SK-N-SH (cell line): ENCODE measurements at places on chromosomes 7 and 10. TPM values are rescaled to one million over a fixed set of nuclear protein-coding genes. Genes with fewer than 3 reads are reported as not detected.

DNA sequence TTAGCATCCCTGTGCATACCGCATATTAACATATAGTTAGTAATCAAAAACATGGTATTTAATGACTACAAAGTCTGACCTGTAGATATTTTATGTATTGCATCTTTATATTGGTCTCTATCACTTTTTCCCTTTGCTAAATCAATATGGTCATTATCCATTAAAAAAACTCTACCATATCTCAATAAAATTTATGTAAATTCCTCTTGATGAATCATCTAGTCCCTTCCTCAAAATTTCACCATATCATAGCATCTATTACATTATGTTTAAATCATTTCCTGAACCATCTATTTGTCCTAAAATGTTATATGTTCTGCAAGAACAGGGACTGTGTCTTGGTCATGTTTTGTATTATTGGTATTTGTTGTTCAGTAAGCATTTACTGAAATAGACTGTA lies 7.7 kb upstream of the ING3 start:
- H3K4me1 ChIP-seq: no peaks in the 10 kb centered on the region; the same call in 1 of the 2 replicates
- H3K27me3 ChIP-seq: peaks cover 11% of the 10 kb centered on the region; the same call in 1 of the 2 replicates
- no peak for DNase-seq
- H3K4me3 ChIP-seq: no peak overlapping the region
- H3K27ac ChIP-seq: no peak overlapping the region

- H3K4me1 ChIP-seq: peaks cover 6% of the 10 kb centered on the region
- no peak overlapping the region for H3K4me3 ChIP-seq
- DNase-seq: peak; percentile 39
These were observed 48.5 kb upstream of the ARL4A start for GRCh38 chr7:12638851-12639456.

DNA sequence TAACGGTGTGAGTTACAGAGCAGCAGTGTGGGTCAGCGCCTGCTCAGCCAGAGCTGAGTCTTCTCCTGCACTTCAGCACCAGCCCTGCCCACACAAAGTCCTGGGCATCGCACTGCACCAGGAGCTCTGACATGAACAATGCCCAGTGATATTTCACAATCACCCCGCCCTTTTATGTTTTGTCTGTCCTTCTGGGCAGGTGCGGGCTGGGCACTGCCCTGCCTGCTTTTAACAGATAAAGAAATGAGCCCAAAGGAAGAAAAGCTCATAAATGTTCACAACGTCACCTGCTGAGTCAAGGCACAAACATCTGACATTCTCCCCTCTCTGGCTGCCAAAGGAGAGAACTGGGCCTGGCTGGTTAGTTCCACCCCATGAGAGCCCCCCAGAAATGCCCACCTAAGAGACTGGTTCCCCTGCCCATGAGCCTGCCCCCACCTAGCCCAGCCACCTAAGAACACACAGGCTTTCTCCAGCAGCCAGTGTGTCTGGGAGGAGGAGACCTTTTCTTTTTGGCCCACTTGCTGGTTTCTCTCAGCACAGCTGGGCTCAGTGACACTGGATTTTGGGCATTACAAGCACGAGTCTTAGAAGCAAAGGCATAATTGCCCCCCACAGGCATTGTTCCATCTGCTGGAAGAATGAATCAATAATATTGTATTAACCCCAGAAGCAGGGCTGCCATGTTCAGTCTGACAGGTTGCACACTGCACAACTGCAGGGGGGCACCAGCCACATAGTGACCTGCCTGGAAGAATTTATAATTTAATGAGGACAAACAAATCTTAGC lies 22.3 kb downstream of the CALML3 start:
- H3K4me1 ChIP-seq: peaks cover 20% of the 10 kb centered on the region; the same call in 1 of the 2 replicates
- H3K4me3 ChIP-seq: no peak overlapping the region
- H3K27ac ChIP-seq: no peak overlapping the region
- no peak for DNase-seq
- H3K36me3 ChIP-seq: no peaks in the 10 kb centered on the region

GRCh38 chr10:57338823-57339558 lies 928.7 kb downstream of the IPMK start:
- H3K27ac ChIP-seq: no peak overlapping the region
- H3K4me3 ChIP-seq: no peak overlapping the region
- H3K36me3 ChIP-seq: no peaks in the 10 kb centered on the region

DNA sequence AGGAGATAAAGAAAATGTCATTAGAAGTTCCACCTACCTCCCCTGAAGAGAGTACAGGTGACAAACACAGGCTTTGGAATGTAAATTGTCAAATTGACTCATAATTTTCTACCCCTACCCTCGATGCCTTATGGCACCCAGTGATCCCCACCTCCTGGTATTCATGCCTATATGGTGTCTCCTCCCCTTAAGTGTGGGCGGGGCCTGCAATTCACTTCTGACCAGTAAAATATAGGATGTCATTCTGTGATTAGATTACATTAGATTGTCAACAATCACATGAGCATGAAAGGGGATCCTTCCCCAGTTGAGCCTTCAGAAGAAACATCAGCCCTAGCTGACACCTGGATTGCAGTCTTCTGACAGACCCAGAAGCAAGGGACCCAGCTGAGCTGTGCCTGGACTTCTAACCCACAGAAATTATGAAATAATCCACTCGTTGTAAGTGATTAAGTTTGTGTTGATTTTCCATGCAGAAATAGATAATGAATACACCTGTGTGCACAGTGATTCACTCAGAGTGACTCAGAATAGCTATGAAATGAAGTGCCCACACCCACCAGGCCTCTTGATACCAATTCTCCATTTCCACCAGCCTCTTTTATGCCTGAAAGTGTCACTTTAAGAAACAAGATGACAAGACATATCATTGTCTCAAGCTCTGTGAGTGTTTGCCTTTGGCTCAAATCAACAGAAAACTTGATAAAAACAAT lies 8.5 kb upstream of the SLC39A12 start:
- no peaks in the 10 kb centered on the region for H3K36me3 ChIP-seq
- DNase-seq: no peak
- H3K4me1 ChIP-seq: no peaks in the 10 kb centered on the region
- H3K27ac ChIP-seq: no peak overlapping the region

The ITIH2 gene
- polyA plus RNA-seq: not detected in 2 replicates
